ENCODE measurements at places on chromosomes 5 and 9.

DNA sequence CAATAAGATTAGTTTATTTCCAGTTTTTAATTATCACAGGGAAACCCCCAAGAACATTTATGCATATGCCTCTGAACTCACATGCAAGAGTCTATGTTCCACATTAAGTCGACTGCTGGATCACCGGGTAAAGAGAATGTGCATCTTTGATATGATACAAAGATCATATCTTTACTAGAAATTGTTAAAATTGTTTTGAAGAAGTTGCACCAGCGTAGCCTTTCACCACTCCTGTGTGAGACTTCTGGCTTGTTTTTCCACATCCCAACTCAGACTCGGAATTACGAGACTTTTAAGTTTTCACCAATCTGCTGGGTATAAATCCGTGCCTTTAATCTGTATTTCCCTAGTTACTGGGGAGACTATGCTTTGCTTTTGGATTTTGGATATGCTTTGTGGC is 113.2 kb downstream of the CEMIP2 start:
- no peak for DNase-seq

GRCh38 chr9:124218438-124218982 is 39.2 kb upstream of the NEK6 start:
- no peak for DNase-seq

DNA sequence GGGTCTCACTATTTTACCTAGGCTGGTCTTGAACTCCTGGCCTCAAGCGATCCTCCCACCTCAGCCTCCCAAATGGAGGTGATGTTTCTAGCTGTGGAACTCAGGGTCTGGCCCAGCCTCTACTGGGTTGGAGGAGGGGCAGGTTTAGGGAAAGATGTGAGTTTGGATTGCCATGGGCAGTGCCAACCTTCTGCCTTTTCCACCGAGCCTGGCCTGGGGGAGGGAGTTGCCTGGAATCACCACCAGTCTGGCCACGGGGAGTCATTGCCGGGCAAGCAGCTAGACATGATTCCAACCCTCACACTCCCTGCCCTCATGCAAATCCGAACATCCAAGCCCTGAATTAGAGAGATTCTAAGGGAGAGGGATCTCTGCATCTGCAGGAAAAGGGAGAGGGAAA is 21.0 kb upstream of the VDAC1 start:
- no peak for DNase-seq

- no peak for DNase-seq
Measured at GRCh38 chr5:129271308-129271707, 176.8 kb downstream of the ISOC1 start.

GRCh38 chr9:16103620-16104397 is 551.0 kb downstream of the CCDC171 start:
- no peak for DNase-seq

- no peak for DNase-seq
Measured at GRCh38 chr5:146185161-146185560, 2.7 kb upstream of the LARS1 start.
